Esophagus squamous epithelium (tissue), 5 donors: ENCODE measurements at places on chromosomes 6 and 20.

DNA sequence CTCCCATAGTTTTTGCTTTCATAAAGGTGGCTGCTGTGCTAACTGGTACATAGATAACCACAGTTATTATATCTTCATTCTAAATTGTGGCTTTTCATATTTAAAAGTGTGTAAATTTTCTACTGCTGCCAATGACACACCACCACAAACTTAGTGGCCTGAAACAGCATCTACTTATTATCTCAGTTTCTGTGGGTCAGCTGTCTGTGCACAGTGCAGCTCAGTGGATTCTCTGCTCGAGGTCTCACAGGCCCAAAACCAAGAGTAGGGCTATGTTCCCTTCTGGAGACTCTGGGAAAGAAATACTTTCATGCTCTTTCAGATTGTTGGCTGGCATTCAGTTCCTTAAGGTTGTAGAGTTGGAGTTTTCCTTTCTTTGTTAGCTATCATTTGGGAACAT, 90.1 kb downstream of the LMBRD1 start:
- no peak for DNase-seq

- DNase-seq = no peak
Measured at GRCh38 chr20:51139891-51140290, 117.0 kb upstream of the KCNG1 start.

- DNase-seq = no peak
Measured at GRCh38 chr6:2508071-2508470, 242.7 kb downstream of the MYLK4 start.

DNA sequence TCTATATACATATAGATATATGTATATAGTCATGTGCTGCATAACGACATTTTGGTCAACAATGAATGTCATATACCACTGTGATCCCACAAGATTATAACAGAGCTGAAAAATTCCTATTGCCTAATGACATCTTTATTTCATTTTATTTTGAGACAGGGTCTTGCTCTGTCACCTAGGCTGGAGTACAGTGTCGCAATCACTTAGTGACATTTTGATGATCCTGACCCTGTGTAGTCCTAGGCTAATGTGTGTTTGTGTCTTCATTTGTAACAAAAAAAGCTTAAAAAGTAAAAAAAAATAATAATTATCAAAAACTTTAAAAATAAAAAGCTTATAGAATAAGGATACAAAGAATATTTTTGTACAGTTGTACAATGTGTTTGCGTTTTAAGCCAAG, 4.0 kb upstream of the FAM8A1 start:
- DNase-seq = no peak

DNA sequence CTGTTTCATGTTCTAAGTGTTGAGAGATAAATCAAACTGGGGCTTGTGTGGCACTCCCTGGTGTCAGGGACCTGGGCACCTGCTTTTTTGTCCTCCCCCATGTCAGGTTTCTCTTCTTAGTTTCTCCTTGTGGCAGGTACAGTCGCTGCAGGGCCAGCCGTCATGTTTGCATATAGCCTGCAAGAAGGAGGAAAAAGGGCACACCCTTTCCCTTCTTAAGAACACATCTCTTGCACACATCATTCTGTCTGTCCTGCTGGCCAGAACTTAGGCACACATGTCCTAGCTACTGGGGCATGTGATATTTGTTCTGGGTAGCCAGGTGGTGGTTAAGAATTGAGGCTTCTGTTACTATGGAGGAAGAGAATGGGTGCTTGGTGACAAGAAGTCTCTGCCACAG, 27.9 kb downstream of the CDC5L start:
- DNase-seq = no peak

GRCh38 chr6:13292774-13293173, 35.6 kb downstream of the TBC1D7 start:
- DNase-seq = no peak

DNA sequence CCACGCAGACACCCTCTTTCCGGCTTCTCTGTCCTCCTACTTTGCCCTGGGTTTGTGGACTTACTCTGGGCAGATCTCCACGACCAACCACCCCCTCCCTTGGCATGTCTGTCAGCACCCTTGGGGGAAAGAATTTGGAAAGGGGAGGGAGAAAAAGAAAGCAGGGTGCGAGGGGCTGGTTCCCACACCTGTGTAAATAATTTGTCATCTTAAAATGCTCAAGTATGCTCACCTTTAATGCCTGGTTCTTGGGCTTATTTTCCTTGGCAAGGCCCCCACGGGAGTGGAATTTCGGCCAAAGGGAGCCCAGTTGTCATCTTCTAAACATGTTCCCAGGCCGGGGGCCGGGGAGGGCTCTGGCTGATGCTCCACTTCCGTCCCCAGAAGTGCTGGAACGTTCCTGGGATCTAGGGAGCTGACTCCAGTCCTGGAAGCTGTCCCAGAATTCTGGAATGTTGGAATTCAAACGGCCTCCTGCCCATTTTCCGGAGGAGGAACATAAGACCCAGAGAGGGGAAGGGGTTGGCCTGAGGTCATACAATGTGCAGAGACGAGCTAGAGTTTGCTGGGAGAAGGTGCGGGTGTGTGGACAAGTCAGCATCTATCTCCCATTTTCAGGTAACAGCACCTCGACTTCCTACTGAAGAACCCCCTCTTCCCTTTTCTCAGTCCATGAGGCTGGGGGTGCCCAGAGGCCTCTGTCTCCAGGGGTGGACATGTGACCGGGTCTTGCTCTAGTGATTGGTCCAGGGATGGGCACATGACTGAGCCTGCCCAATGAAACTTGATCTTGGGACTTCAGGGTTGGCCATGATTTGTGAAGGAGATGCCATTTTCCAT, 122.3 kb downstream of the CEBPB start:
- DNase-seq = no peak
